ENCODE measurements at places on chromosomes 1 and 21. TPM values are rescaled to one million over a fixed set of nuclear protein-coding genes. Genes with fewer than 3 reads are reported as not detected.

DNA sequence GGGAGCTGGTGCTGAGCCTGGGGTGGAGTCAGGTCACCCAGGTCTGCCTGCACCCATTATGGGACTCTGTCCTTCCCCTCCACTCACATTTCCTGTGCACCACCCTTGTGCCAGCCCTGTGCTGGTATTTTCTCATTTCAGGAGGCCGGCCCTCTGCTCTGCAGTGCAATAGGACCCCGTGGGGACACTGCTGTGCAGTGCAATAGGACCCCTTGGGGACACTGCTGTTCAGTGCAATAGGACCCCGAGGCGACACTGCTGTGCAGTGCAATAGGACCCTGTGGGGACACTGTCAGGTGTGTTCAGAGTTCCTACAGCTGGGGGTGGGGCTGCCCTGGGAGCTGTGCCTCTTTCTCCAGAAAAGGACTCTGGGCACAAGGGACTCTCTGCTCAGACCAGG is 36.2 kb upstream of the DMBX1 start:
- H3K27ac ChIP-seq = no peak overlapping the region
- H3K36me3 ChIP-seq = no peaks in the 10 kb centered on the region
- DNase-seq = no peak
- no peak overlapping the region for H3K4me3 ChIP-seq
- peaks cover 6% of the 10 kb centered on the region for H3K4me1 ChIP-seq

DNA sequence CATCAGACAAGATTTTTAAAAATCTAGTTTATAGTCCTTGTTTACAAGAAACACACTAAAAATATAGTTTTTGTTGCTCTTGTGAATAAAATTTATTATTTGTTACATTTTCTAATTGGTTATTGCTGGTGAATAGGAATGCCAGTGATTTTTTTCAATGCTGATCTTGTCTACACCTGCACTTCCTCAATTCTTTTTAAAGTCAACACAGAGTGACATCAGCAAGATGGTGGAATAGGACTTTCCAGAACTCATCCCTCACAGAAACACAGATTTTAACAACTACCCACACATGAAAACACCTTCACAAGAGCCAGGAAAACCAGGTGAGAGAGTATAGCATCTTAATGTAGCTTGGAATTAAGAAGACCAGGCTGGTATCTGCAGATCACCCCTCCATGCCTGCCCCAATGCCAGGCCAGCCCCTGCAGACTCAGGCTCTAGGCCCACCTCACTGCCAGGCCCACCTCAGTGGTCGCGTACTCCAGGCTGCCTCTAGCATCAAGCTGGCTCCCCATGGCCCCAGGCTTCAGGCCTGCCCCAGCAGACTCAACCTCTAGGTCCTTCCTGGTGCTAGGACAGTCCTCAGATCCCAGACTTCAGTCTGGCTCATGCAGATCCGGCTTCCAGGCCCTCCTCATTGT is 117.6 kb downstream of the WDR3 start:
- H3K36me3 ChIP-seq = no peaks in the 10 kb centered on the region
- H3K4me1 ChIP-seq = no peaks in the 10 kb centered on the region
- no peaks in the 10 kb centered on the region for H3K27me3 ChIP-seq
- no peak for DNase-seq
- no peak overlapping the region for H3K4me3 ChIP-seq
- no peak overlapping the region for H3K27ac ChIP-seq

MAGOH gene
- total RNA-seq = 83.1 TPM

- H3K4me3 ChIP-seq = peak within 1 kb of the TSS; percentile 73
- peak within 1 kb of the TSS; percentile 48 for H3K27ac ChIP-seq
- H3K4me1 ChIP-seq = peaks cover 43% of the 10 kb centered on the region
- peaks cover 18% of the 10 kb centered on the region for H3K27me3 ChIP-seq
Observed at GRCh38 chr1:16073490-16074119, at the start of gene FAM131C. Gene FAM131C (minus strand): TSS chr1:16073651. CDS start chr1:16073442, 209 bp downstream.

- no peaks in the 10 kb centered on the region for H3K36me3 ChIP-seq
- no peak overlapping the region for H3K27ac ChIP-seq
- H3K4me1 ChIP-seq = no peaks in the 10 kb centered on the region
Observed at GRCh38 chr1:29960876-29961275, 724.6 kb downstream of the PTPRU start.

Data from activated CD8-positive, alpha-beta T cell treated with anti-CD3 and anti-CD28 coated beads, Interleukin-2, amount 10 ng/mL, durations not matched to agents 7 days and 5 days (primary cell).